Neural crest cell (in vitro differentiated cells): ENCODE measurements at places on chromosomes 11 and 22.

DNA sequence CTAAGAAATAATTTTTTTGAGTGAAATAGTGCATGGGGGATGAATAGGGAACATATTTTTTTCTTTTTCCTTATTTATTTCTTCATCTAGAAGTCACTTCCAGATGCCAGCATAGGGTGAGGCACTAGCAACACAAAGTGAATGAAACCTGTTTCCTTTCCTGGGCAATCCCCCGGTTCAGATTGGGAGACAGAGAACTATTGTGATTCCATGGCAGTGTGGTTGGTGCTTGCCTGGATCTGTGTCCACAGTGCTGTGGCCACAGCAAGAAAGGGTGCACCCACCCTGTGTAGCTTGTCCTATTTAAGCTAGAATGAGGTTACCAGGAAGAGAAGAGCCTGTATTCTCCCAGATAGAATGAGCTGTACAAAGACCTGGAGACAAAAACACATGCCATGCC, 57.6 kb downstream of the SLC5A1 start:
- DNase-seq: no peak

DNA sequence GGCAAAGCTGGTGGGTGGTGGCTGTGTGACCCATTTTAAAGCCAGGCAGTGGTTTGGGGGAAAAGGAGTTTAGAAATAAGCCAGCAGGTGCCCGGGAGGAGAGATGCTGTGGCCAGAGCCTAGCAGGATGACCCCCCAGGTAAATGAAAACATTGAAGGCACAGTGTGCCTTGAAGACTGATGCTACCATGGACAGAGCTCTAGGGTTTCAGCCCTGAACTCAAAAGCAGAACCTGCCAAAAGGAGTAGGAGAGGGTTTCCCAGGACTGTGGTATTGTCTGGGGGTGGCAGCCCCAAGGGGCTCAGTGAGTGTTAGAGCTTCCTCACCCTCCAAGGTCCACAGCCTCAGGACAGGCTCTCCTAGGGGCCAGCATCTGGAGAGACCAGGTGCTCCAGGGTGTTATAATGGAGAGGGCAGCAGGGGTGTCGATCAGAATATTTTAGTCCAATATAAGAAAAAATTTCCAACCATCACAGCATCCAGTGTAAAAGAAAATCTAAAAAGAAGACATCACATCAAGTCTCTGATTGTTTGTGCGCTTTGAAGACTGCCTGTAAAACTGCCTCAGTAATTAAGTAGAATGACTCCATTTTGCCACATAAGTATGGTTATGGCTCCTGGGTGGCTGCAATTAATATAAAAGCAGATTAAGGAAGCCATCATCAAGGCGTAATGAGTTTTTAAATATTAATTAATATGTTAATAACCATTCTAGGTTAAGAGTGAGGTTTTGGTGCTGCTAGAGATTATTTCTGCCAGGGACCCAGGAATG, 88.6 kb upstream of the LMO1 start:
- DNase-seq: no peak

GRCh38 chr11:75792127-75792731, 22.8 kb upstream of the UVRAG start:
- no peak for DNase-seq

DNA sequence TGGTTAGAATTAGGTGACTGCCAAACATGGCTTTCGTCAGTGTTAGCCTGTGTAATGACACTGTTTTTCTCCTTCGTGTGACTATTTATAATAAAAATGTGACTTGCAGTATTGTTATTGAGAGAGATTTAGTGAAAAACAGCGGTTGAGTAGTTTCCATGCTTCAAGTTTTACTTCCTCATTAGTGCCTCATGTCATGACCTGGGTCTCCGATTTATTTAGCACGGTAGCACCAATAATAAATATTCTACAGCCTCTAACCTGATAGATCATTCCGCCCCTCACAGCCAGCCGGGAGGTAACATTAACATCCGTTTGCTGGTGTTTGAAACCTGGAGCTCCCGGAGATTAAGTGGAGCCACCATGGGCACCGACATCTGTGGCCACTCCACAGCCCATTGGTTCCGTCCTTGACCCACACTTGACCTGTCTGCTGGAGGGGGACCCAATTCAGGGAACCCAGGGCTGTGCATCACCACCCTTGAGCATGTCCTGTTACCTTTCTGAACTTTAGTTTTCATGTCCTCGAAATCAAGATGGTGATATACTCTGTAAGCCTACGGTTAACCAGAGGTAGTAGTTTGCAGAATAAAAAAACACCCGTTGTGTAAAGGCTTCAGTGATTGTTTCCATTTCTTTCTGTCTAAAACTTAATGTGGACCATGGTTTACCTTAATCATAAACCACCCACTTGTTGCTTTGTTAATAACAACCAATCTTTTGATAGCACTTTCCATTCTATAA, 104.1 kb downstream of the ATXN10 start:
- no peak for DNase-seq
